AG08395 (cell line): ENCODE measurements at places on chromosomes 3 and 15.

GRCh38 chr3:46460051-46460450 lies 4.7 kb downstream of the LTF start:
- no peak for DNase-seq

DNA sequence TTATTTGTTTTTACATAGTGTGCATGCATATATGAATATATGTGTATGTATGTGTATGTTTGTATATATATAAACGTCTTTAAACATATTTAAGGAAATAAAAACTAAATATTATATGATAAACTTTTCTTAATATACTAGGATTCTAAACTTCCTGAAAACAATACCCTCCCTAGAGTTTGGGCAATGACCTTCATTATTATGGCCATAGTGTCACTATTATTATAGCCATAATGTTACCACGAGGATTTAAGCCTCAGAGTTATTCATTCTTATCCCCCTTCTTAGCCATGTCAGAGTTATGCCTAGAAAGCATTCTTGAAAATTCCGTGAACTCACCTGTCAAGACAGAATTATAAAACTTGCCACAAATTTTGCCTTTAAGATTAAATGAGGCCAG lies 335.5 kb downstream of the ERC2 start:
- DNase-seq, result no peak

DNA sequence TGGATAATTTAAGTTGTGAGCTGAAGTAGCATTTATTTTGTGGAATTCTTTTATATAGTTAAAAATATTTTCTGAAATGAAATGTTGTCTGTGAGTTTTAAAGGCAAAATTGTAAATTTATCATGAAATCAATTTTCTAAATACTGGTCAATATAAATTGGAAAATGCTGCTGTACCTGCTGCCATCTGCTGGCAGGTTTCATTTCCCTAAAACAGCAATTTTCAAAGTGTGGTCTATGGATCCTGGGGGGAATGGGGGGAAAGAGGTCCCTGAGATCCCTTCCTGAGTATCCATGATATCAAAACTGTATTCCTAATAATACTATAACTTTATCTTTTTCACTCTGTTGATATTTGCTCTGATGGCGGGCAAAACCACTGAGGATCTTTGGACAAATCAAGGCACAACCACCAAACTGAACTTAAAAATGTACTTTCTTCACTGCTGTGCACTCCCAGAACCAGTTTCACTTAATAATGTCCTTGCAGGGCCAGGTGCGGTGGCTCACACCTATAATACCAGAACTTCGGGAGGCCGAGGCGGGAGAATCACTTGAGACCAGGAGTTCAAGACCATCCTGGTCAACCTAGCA lies 17.2 kb upstream of the CCR4 start:
- no peak for DNase-seq

- no peak for DNase-seq
These were observed 68.5 kb upstream of the ATP13A5 start for GRCh38 chr3:193446965-193447602.

DNA sequence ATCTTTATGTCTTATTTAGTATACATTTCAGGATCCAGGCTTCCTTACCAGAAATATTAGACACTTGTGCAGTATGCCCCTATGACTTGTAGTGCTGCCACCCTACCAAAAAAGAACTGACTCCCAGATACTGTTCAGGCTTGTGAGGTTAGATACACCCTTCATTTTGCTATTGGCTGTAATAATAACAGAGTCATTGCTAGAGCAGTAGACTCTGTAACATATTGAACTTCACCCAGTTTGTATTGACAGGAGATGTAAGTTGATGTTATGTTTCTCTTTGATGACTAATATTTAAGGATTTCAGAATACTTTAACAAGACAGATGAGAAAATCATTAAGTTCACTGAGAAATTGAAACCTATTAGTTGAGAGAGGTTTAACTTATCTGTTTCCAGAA lies 32.9 kb downstream of the RNF111 start:
- DNase-seq, result no peak

DNA sequence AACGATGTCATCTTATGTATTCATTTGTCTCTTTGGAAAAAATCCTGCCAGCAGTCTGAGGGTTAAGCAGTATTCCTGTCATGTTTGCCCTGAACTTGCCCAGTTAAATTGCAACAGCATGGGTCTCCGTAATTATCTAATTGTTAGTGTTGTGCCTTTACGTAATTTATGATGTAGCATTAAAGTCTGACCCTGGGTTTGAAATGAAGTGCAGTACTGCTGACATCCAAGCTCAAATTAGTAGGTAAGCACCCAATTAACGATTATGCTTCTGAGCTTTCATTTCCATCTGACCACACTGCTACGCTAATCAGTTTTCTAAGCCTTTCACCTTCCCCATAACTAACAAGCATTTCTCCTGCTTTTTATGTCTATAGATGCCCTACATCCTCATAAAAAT lies 241.8 kb downstream of the ARRDC4 start:
- DNase-seq, result no peak

GRCh38 chr15:88717382-88718031 lies 78.7 kb downstream of the ISG20 start:
- DNase-seq, result no peak

GRCh38 chr3:69413551-69414207 lies 27.8 kb upstream of the FRMD4B start:
- no peak for DNase-seq

DNA sequence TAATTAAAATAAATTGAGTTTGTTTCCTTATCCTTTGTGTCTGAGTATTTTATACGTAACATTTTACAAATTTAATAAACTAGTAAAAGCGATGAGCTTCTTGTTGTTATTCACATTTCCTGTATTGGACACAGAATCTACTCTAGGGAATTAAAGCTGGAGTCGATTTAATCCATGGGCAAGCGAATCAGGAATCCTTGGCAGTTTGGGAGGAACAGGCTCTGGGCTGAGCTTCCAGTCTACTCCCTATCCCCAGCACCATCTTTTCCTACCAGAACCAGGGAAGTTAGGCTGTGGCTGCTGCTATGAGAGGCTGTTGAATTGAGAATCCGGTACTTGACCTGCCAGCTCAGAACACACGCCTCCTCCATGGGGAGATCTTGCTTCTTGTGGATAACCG lies 437.3 kb upstream of the TPM1 start:
- DNase-seq, result no peak

DNA sequence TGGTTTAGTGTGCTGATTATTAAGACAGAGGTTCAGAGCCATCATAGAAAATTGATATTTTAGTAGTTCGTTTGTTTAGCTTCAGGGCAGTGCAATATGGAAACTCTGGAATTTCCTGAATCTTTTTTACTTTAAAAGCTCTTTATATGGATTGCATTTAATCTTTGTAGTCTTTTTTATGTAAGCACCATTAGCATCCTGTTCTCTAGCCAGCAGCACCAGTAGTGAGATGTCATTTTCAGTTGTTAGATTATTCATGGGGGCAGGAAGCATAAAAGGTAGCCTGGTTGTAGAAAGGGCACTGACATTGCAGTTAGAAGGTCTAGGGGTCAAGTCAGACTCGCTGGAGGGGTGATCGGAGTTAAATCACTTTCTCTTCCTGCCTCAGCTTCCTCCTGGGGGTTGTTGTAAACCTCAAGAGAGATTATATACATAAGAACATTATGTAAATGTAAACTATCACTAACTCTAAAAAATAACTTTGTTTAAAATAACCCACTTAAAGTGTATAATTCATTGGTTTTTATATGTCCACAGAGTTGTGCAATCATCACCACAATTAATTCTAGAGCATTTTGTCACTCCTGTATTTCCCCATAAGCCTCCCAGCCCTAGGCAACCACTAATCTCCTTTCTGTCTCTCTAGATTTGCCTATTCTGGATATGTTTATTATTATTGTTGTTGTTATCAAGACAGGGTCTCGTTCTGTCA lies 31.4 kb upstream of the ITPKA start:
- DNase-seq, result no peak

DNA sequence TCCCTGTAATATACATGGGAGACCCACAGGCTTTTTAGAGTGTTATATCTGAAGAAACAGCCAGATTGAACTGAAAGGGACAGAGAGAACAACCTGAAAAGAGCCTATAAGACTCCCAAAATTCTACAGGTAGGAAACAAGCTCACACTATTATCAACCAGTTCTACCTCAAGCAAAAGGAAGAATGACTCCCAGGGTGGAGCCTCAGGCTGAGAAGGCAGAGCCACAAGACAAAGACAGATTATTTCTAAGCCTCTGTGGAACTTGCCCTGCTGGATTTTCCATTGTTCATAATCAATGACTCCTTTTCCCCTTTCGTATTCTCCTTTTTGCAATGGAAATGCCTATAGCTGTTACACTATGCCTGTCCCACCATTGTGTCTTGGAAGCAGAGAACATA lies 95.1 kb upstream of the LMCD1 start:
- no peak for DNase-seq

- DNase-seq, result peak; percentile 31
These were observed 129.8 kb upstream of the MEF2A start for GRCh38 chr15:99435877-99436541.

DNA sequence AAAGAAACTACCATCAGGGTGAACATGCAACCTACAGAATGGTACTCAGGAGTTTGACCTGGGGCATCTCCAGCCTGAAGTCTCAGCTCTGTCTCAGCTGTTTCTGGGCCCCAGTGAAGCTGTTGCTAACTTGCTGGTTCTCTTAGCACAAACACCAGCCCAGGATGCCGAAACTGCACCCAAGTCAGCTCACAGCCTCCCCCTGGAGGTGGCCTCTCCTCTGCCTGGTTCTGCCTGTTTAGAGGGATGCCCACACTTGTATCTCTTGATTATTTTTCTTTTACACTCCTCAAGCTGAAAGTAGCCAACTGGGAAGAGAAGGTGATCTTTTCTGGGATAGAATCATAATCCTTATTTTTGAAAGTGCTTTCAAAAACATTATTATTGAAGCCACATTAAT lies 289.0 kb upstream of the RASGRP1 start:
- peak; percentile 19 for DNase-seq

DNA sequence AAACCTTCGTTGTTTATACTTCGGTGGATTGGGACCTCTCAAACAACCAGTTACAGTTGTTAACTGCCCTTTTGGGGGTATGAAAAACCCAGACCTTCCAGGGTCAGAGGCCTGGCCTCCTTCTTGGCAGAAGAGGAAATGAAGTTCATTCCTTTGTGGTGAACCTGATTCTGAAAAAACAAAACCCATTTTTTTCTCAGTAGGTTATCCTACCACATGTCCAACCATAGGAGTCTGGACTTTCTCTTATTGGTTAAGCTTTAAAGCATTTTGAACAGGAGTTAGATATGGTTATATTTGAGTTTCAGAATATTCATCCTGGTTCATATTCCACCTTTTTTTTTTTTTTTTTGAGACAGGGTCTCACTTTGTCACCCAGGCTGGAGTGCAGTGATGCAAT lies 7.2 kb upstream of the LACTB start:
- no peak for DNase-seq

GRCh38 chr3:186385856-186386602 lies 24.0 kb upstream of the DGKG start:
- no peak for DNase-seq

DNA sequence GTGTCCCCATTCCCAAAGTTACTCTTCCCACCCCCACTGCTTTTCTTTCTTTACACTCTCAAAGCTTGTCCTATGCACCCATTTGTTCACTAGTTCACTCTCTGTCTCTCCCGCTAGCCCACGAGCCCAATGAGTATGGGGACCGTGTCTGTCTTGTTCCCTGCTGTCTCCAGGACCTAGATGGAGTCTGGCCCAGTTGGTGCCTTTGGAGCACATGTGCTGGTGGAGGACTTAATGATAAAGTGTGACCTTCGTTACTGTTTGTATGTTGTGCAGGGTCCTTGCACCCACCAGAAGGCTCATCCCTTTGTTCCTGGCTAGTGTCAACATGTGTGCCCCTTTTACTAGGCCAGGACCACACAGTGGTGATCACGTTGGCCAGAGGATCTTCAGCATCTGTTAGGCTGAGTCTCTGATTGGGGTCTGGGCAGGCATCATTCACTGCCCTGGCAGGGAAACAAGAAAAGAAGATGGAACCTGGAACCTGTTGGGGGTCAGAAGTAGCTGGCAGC lies 7.4 kb downstream of the CISH start:
- no peak for DNase-seq

GRCh38 chr3:487614-488013 lies 291.1 kb downstream of the CHL1 start:
- no peak for DNase-seq

- peak; percentile 42 for DNase-seq
These were observed 381.6 kb downstream of the FOXP1 start for GRCh38 chr3:71201939-71202338.

GRCh38 chr15:41942886-41943285 lies 29.5 kb downstream of the EHD4 start:
- no peak for DNase-seq

- DNase-seq, result no peak
These were observed 56.9 kb upstream of the TBC1D5 start for GRCh38 chr3:17799312-17799711.
